ENCODE measurements at places on chromosomes 7 and 10.
A peak's percentile ranks its signal among the peaks of the same experiment; 100 is the strongest.

DNA sequence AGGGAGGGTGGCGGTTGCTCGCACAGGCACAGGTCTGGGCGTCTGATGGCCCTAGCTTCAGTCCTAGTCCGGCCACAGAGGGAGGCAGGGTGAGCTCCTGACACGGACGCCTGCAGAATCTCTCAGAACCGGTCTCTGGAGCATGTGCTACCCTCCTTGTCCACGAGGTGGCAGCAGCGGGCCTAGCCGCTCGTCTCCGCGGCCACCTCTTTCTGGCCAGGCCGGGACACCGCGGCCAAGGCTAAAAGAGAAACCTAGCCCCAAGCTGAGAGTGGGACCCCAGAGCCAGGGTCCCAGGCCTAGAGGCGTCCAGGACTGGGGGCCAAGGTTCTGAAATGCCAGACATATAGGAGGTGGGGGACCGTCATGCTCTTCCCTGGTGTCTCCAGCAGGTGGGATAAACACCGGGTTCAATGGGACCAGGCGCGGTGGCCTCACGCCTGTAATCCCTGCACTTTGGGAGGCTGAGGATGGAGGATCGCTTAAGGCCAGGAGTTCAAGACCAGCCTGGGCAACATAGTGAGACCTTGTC lies 3.2 kb upstream of the LAT2 start:
- DNase-seq, result peak; percentile 72

DNA sequence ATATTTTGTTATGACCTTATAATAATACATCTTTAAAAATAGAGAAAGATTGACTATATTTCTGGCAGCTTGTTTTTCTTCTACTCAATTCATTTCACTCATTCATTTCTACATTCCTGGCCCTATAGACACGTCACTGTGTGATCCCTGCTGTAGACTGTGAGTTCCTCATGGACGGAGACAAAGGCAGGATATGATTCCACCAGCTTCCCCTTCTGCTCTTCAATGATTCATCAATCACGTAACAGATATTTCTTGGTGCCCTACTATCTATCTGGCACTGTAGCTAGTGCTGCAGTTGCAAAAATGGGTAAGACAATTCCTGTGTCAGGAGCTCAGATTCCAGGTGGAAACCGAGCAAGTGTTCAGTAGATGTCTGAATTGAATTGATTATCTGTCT lies 415.0 kb downstream of the SFMBT2 start:
- no peak for DNase-seq

DNA sequence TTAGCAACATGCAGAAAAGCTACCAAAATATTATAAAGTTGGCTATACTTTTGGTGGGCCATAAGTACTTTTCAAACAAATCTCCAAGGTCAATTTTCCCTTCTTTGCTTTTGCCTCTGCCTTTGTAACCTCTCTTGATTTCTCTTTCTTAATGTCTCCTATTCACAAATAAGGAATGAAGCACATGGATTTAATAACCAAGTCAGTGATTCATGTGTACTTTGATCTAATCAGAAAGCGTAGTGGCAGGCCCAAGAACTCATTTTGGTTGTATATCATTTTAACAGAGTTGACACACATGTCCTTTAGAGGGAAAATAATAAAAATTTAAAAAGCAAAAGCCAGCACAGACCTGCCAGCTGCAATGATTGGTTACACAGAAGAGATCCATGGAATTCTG lies 93.7 kb downstream of the FZD1 start:
- DNase-seq, result no peak

DNA sequence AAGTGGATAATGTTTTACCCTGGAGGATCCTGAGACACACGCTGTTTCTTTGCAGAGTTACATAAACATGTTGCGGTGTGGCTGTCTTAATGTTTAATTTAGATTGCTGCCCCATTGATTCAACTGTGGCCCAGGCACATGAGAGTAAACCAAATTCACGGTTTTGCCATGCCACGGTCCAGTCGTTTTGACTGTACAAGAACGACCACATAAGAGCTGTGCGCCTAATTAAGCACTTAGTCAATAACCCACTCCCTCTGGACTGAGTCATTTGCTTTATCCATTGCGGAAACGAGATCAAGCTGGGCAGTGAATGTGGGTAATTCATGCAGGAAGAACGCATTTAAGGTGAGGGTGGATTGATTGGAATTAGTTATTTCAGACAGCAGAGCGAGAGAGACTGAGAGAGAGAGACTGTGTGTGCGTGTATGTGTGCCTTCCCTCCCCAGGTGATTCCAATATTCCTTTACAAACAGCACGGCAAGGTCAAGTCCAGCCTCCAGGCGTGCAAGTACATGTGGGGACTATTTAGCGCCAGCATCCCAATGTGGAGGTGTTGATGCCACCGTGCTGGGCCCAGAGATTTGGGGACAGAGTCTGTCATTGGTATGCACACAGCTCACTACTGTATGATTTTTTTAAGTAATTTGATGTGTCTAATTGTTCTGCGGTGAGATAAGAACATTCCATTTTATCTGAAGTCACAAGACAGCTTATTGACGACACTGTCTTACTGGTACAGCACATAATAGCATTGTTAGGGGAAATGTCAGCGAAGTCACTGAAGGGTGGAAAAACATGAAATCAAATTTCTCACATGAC lies 8.4 kb upstream of the TEX36 start:
- DNase-seq, result no peak

DNA sequence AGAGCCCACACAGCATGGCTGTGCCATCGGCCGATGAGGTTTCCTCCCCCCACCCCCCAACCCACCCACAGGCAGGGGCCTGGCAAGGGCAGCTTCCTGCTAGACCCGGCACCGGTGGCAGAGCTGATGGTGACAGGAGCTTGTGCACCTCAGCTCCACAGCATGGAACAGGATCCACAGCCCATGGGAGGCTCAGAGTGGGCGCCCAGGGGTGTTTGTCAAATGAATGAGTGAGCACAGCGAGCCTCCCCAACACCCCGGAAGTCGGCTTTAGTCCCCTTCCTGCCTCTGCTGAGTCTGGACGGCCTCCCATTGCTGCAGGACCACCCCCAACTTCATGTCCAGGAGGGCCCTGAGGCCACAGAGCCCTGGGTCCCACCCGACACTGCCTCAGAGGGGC lies 68.9 kb downstream of the PDGFA start:
- no peak for DNase-seq

DNA sequence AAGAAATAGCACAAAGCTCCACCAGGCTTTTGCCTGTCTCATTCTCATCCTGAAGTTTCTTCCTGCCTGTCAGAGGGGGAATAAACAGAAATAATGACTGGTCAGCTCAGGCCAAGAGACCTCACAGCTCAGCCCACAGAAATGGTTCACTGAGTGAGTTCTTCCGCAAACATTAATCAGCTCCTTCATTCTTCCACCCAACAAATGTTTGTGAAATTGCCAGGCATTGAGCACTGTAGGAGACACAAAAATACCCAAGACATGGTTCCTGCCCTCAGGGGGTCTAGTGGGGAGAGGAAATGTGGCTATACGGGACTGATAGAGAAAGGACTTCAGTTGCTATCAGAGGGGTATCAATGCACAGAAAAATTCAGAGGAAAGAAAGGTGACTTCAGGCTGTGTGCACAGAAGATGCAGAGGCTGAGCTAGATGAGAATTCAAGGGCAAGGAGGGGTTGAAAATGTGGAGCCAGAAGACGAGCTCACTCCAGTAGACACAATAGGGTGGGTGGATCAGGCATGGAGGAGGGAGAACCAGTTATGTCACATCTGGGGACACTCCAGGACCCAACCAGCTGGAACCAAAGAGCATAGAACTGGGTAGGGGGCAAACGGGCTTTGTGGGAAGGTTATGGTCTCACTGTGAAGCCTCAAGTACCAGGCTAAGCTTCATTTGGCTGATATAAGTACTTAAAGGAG lies 20.9 kb downstream of the MYOF start:
- no peak for DNase-seq

DNA sequence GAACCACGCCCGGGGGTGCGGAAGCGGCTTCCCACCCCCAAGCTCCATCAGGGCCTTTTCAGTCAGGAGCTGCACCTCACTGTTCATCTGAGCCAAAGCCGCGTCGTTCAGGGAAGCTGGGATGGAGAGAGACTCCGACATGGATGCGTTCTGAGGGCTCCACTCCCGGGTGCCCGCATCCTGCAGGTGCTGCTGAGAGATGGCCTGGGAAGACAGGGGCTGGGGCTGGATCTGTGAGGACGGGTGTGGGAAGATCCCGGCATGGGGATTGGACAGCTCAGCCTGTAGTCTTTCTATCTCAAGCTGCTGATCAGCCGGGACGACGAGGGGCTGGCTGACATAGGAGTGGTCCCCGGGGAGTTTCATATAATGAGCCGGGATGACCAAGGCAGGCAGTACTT lies 45.0 kb upstream of the NMT2 start:
- DNase-seq, result no peak

DNA sequence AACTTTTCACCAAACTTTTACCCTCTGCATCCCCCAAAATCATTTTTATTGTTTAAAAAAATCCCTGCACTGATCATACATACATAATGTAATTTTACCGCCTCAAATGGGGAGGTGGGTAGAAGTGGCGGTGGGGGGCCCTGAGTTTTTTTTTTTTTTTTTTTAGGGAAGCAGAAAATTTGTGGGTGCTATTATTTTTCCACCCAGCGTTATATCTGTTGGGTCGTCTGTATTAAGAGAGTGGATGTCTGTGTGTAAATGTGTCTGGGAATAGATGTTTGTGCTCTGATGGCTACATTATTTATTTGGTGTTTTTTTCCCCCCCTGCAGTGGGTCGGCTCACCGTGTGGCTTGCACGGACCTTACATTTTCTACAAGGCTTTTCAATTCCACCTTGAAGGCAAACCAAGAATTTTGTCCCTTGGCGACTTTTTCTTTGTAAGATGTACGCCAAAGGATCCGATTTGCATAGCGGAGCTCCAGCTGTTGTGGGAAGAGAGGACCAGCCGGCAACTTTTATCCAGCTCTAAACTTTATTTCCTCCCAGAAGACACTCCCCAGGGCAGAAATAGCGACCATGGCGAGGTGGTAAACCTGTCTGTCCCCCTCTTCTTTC lies 438 bp downstream of the ARID5B start:
- DNase-seq, result no peak

- DNase-seq, result no peak
Measured at GRCh38 chr10:33320288-33320687, 14.2 kb downstream of the NRP1 start.

- DNase-seq, result no peak
Measured at GRCh38 chr7:2499719-2500430, 19.7 kb upstream of the LFNG start.

GRCh38 chr7:90425376-90425775 lies 22.1 kb downstream of the CLDN12 start:
- DNase-seq, result no peak

- DNase-seq, result no peak
Measured at GRCh38 chr10:48701941-48702340, 17.3 kb downstream of the WDFY4 start.

- DNase-seq, result no peak
Measured at GRCh38 chr7:18902892-18903291, 214.5 kb downstream of the TWIST1 start.

DNA sequence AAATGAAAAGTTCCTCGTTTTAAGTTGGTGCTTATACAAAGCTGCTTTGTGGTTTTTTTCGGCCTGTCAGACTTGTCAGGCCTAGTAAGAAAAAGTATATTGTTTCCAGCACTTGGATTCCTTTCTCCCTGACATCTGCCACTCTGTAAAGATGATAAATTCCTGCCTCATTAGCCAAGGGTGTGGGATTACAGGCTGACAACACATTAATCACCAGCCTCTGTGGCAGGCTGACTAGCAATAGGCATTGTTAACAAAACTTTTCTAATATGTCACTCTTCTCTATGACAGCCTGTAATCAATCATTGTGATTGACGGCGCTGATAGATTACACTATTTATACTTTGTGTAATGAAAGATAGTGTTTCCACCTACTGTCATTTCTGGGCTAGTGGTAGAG lies 682.5 kb downstream of the LRMDA start:
- DNase-seq, result no peak

DNA sequence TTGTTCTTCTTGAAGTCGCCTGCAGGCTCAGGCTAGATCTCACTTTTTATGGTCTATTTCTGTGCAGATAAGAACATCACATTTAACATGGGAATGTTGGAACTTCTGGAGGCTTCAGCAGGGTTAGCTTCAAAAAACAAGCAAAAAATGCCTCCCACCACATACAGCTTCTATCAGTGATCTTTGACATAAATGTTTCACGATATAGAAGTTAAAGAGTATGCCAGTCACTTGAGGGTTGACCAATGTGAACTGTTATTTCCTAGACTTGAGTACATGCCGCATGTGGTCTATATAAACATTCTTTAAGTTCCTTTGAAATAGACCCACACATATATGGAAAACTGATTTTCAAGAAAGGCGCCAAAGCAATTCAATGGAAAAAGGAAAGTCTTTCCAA lies 219.2 kb upstream of the KLF14 start:
- no peak for DNase-seq

- no peak for DNase-seq
Measured at GRCh38 chr10:121721257-121721656, 123.0 kb upstream of the FGFR2 start.

DNA sequence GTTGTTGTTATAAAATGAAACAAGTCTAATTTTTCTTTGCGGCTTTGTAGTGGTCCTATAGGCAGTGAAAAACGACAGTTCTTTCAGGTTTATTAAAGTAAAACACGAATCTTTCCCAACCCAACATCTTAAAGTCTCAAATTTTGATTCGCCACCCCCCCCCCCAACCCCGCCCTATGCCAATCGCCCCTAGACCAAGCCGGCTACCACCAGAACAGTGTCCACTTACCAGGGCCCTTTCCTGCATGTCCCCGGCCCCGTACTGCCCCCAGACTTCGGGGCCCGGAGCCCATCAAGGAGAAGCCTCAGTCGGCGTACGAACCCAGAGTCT lies 335 bp upstream of the CHCHD1 start:
- DNase-seq, result no peak

GRCh38 chr10:4183761-4184261 lies 398.8 kb upstream of the KLF6 start:
- no peak for DNase-seq

GRCh38 chr7:917255-918117 lies 37.0 kb downstream of the ADAP1 start:
- DNase-seq, result no peak

DNA sequence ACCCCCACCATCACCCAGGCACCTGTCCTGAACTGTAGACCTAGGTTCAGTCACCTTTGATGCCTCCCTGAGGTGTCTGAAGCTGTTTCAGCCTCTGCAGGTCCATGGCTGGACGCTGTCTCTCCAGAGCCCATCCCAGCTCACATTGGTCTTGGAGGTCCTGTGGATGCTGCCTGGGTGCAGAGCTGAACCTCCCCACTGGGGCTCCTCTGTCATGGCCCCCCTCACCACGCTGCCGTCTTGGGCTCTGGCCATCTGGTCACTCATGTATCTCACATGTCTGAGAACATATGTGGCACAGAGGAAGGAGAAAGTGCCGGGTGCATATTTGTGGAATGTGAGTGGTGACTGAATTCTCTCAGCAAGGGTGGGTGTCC lies 108.9 kb downstream of the NKX6-2 start:
- DNase-seq, result no peak

All from GM12892 (cell line).